ENCODE measurements at places on chromosomes 2 and 18.

DNA sequence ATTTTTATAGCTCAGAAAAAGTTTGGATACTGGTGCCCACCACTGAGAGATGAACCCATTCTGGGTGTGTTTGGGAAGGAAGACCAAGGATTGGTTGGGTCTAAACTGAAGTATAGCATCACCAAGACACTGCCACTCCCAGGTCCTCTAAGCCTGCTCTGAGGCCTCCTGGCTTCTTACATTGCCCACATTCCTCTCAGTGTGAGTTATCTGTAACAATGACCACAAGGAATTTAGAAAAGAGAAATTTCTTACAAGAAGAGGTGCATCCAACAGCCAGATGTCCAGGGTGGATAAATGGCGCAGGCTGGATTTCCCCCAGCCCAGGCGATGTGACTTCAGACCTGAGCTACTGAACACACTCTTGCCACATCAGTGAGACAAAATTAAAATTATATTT, 1.6 kb upstream of the GPR45 start:
- no peak for DNase-seq

DNA sequence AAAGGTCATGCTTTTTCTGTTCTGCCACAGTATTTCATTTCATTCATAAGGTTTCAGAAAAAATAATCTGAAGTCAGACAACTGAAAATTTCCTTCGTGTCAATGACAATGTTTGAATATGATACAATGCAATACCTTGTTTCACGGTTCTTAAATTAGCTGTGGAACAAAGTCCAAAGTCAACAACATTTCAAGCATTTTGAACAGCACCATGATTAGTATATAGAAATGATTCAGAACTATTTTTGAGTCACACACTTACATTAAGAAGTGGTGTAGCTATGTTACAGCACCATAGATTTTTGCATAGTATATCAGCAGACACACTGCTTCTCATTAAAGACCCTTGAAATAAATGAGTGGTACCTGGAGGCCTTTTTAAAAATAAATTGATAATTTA, 178.3 kb upstream of the DSEL start:
- DNase-seq: no peak

DNA sequence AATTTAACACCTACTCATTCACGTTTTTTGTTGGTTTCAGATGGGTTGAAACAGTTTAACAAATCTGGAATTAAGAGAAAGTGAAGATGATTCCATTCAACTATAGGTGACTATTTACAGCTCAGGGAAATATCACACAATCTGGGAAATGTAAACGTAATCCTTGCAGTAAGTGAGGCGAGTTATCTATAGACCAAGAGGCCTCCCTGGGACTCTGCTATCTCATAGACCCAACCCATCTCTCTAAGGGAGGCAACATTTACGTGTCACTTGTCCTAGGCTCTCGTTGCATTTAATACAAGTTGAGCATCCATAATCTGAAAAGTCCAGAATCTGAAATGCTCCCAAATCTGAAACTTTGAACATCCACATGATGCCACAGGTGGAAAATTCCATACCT, 2.0 kb upstream of the MOB4 start:
- DNase-seq: no peak

DNA sequence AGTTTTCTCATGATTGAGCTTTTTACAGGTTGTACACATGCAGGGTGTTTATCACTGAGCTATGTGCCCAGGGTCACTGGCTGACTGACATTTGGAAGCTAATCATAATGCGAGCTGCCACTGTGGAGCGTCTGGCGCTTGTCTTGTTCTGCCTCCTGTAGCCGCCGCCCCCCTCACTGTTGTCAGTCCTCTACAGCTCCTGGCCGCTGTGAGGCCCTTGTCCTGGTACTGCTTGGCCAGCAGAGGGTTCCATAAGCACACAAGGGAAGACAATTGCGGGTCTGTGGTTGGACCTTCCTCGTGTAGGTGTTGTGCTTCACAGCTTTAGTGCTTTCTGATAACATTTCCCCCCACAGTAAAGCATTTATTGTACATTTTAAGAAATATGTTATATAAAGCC, 105.6 kb upstream of the LDLRAD4 start:
- DNase-seq: no peak

GRCh38 chr2:8134985-8135682, 546.7 kb upstream of the ID2 start:
- no peak for DNase-seq
